Stimulated activated CD8-positive, alpha-beta memory T cell treated with anti-CD3 and anti-CD28 coated beads, Interleukin-7, amount 100 ng/mL, for 1 hour (primary cell): ENCODE measurements at places on chromosomes 5 and 9.

- no peak for DNase-seq
Observed at GRCh38 chr5:10935536-10935935, 174.5 kb upstream of the DAP start.

GRCh38 chr9:109309282-109309681, 11.6 kb downstream of the EPB41L4B start:
- no peak for DNase-seq

- DNase-seq: no peak
Observed at GRCh38 chr9:2354216-2354615, 267.4 kb upstream of the VLDLR start.

- no peak for DNase-seq
Observed at GRCh38 chr5:35838370-35839042, 18.2 kb upstream of the IL7R start.

- no peak for DNase-seq
Observed at GRCh38 chr5:118233606-118234005, 754.7 kb downstream of the DTWD2 start.

- DNase-seq: no peak
Observed at GRCh38 chr9:134059661-134060395, 8.0 kb downstream of the BRD3 start.

DNA sequence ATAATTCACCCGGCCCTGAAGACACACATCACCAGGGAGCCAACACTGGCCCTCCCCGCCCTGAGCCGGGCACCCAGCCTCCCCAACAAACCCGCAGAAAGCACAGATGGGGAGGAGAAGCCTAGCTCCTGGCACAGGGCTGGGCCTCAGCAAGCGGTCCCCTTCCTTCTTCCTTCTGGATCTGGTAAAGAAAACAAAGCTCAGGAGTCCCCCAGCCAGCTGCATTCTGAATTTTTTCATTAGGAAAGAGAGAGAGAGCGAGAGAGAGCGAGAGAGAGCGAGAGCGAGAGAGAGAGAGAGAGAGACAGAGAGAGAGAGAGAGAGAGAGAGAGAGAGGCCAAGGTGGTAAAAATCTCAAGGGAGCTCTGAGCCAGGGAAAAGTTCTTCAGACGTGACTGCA, 195.7 kb downstream of the CRB2 start:
- no peak for DNase-seq
